ENCODE measurements at places on chromosomes 4 and X.

- no peak for DNase-seq
These were observed 19.2 kb downstream of the MEPE start for GRCh38 chr4:87851953-87852352.

- DNase-seq: peak; percentile 63
These were observed 444 bp upstream of the ARHGAP6 start for GRCh38 chrX:11666164-11666563.

GRCh38 chr4:25235401-25235800 is 1.6 kb downstream of the PI4K2B start:
- DNase-seq: no peak

- DNase-seq: no peak
These were observed 20.4 kb downstream of the PAPSS1 start for GRCh38 chr4:107699466-107700206.

GRCh38 chr4:84803720-84804119 is 162.8 kb downstream of the WDFY3 start:
- DNase-seq: no peak

- peak; percentile 74 for DNase-seq
These were observed 726 bp upstream of the KANTR start for GRCh38 chrX:53093177-53093655.
